ENCODE measurements at places on chromosomes 13 and 19.

DNA sequence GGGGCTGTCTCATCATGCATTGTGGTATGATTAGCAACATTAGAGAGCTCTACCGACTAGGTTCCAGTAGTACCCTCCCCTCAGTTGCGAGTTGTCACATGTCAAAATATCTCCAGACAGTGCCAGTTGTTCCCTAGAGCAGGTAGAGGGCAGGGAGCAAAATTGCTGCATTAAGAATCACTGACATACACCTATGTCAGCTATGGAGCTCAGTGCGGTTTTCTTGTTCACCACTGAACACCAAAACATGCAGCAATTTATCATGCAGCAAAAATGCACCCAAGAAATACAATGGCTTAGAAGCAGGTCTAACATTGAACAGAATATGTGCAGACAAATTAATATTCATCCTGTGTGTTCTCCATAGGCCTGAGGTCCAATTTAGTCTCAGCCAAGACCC is 186.9 kb upstream of the STARD13 start:
- no peak for DNase-seq

- no peak for DNase-seq
These were observed 64.0 kb upstream of the GSX1 start for GRCh38 chr13:27728271-27728670.

- DNase-seq: no peak
These were observed 175.0 kb downstream of the STK24 start for GRCh38 chr13:98401934-98402333.

DNA sequence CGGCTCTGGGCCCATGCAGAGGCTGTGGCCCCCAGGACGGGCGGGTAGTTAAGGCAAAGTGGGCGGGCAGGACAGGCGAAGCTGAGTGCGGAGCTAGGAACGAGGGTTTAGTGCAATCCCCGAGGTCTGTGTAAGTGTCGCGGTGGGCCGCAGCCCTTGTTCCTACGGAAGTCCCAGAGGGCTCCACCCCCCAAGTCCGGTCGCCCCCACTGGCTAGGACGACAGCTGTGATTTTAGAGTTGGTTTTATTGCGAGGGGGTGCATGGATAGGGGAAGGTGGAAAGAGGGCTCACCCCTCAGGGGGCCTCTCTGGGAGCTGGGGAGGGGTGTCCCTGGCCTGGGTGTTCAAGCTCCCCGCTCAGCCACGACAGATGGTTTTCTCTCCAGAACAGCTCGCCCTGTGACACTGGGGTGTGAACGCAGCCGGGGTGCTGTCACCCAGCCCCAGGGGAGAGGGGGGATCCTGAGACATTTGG is 21.7 kb downstream of the ZBTB7A start:
- DNase-seq: no peak

DNA sequence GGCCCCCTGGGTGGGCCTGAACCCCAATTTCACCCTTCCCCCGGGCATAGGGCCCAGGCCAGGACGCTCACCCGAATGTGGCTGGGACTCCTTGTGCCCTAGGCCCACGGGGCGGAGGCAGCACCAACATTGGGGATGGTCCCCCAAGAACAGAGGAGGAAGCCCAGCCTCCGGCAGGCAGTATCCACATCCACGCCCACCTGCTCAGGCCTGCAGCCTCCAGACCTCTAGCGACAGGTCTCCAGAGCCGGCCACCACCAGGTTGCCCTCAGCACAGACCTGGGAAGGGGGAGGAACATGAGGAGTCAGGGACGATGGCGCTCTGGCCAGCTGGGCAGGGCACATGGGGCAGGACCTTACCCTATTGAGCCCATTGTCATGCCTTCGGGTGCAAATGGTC is 1.2 kb downstream of the GNG14 start:
- DNase-seq: no peak

DNA sequence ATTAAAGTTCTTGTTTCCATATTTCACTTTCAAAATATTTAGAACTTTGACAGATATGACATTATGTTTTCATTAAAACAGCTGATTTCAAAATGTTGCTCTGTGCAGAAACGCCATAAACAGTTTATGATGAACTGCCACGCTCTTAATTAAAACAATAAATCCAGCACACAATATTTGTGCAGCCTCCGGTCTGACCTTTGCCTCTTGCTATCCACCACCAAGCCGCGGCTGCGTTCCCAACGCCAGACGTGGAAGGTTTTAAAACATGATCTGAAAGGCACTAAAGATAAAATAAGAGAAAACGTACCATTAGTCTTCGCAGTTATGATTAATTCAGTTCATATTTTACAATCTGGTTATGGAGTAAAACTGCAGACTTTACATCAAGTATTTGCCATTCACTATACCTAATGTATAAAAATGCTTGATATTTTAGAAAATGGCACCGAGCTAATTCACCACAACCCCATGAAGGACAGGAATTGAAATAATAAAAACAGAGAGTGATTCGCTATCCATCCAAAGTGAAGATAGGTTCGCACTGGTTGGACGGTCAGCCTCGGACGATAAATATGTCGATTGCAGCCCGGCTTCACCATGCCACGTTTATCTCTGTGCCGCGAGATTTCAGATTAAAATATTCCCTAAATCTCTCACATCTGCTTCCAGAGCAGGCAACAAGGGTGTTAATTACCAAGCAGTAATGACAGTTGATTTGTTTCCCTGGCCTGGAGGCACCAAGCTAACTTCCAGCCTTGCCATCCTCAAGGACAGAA is 103.3 kb upstream of the ZNF507 start:
- DNase-seq: no peak

All from NCI-H446 (cell line).